ENCODE measurements at places on chromosomes 7 and 10.

GRCh38 chr10:93462881-93463280, 19.3 kb downstream of the MYOF start:
- no peak for DNase-seq

GRCh38 chr10:11035301-11035991, 17.8 kb downstream of the CELF2 start:
- no peak for DNase-seq

DNA sequence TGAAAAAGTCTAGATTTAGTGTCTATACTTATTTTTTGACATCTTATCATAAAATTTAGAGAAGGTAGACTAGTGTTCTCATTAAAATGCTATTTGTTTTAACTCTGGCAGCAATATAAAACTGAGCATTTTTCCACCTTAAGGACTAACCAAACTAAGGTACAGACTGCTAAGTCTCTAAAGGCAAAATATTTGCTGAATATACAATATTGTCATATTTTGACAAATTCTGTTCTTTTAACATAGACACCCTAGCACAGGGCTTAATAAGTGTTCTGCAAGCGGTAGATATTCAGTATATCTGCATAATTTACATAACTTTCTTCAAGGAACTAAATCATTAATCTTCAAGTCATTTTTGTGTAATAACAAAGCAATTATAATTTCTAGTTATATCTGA, 8.6 kb downstream of the RTKN2 start:
- no peak for DNase-seq

DNA sequence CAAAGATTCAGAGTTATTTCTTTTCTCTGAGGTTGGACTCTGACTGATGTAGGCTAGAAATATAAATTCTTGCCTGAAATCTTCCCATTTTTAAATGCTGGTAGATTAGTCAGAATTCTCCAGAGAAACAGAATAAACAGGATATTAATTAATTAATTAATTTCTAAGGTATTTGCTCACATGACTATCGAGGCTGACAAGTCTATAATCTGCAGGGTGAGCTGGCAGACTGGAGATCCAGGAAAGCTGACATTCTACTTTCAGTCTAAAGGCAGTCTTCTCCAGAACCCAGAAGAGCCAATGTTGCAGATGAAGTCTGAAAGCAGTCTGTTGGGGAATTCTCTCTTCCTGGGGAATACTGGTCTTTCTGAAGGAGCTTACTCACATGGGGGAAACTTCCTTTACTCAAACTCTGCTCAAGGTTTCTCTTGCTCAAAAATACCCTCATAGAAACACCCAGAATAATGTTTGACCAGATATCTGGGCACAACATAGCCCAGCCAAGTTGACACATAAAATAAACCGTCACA, 189.7 kb downstream of the KIF20B start:
- DNase-seq, result no peak

DNA sequence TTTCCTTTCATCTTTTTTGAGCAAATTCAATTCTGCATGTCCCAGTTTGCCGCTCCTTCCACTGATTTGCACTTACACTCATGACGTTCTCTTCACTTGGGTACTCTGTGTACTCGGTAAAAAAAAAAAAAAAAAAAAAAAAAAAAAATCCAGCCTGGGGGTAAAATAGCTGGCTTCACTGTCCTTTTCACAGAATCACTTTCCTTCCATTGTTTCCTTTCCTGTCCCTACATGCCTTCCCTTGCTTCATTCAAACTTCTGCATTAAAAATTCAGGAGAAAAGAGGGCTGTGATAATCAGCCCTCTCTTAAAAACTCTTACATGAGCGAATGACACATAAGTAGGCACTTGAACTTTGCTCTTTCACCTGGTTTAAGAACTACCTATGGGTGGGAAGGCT, 8.7 kb downstream of the ANKRD1 start:
- DNase-seq, result no peak

GRCh38 chr7:66429498-66430163, 199.1 kb upstream of the KCTD7 start:
- no peak for DNase-seq

GRCh38 chr10:27297844-27298521, 57.4 kb upstream of the ACBD5 start:
- no peak for DNase-seq

DNA sequence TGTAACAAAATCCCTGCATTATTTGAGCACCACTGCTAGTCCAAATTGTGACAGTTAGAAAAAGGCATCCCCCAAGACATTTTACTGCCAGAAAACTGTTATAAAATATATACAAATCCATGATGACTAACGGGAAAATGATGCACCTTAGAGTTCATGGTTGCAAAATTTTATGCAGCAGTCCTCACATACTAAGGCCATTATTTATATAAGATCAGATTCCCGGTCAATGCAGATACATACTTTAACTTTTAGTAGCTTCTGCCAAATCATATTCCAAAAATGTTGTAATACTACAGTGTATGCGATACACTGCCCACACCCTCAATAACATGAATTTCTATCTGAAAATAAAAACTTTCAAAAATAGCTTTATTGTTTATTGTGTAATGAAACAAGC, 239.9 kb upstream of the ZNF32 start:
- DNase-seq, result no peak

DNA sequence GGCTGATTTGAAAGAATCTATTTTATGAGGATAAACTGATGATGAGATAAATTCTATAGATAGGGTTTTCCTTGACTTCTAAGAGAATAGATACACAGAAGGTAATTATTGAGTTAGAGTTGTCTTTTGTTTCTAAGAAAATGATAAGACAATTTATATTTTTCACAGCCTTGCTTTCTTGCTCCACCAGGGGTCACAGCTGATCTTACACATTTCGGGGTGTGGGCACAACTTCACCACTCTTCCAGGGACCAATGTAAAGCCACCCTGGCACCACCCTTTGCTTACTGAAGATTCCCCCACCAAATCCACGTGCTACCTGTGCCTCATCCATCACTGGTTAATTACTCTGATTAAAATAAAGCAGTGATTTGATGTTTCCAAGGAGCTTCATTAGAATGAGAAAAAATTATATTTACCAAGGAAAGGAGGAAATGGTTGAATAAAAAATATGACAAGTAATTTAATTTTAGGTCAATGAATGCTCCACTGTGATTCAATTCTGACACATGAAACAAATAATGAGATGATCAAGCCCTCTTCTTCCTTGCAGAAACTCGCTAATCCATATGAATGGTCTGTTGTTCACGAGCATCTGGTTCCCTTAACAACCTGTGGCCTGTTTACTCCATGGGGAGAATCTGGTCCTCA, 177.3 kb upstream of the TNS3 start:
- DNase-seq, result no peak

- no peak for DNase-seq
Observed at GRCh38 chr7:142477079-142477651, 219.3 kb upstream of the PRSS58 start.

GRCh38 chr10:12656518-12657142, 307.3 kb downstream of the CAMK1D start:
- no peak for DNase-seq

DNA sequence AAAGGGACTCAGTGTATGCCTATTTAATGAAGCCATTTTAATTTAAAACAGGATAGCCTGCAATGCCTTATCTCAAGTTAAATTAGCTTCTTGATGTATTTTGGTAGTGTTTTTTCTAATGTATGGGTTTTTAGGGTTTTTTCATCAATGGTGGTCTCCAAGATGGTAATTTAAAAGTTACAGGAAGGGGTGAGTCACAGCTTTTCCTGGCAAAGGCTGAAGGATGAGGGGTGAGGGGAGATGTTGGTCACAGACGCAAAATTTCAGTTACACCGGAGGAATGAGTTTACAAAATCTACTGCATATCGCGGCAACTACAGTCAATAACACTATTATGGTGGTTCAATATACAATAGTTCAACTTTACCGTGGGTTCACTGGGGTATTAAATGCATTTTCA, 31.6 kb downstream of the CCDC3 start:
- DNase-seq, result no peak

DNA sequence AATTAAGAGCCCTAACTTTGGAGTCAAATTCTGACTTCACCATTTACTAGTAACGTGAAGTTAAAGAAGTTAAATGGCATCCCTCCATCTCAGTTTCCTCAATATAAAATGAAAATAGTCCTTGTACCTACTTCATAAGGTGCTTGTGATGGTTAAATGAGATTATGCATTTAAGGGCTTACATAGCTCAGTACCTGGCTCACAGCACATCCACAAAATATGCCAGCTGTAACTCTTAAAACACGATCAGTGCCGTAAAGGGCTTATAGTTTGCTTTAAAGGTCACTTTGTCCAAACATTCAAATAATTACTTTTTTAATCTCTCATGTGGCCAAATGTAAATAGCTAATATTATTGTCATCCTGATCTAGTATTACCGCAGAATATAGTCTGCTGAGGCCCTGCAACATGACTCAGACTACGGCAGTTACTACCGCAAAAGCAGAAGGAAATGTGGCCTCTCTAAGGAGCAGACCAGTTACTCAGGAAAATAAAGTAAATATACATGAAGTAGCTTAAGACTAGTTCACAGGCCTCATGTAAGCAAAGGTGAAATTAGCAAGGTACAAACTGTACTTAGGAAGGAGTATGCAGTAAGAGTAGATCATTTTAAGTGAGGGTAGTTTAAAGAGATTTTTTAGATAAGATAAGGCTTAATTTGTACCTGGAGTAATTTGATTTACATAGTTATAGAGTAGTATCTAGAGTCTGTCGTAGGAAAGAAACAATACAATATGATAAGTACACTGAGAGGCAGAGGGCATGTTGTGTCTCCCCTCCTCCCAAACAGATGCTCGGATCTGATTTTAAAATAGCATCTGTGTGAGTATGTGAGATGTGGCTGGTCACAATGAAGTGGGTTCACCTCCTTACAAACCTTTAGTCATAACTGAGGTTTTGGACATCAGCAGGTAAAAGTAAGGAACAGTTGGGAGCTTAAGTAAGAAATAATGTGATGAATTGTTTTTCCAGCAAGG, 13.1 kb downstream of the CASP2 start:
- no peak for DNase-seq

- DNase-seq, result no peak
Observed at GRCh38 chr10:6562221-6562620, 17.9 kb downstream of the PRKCQ start.

DNA sequence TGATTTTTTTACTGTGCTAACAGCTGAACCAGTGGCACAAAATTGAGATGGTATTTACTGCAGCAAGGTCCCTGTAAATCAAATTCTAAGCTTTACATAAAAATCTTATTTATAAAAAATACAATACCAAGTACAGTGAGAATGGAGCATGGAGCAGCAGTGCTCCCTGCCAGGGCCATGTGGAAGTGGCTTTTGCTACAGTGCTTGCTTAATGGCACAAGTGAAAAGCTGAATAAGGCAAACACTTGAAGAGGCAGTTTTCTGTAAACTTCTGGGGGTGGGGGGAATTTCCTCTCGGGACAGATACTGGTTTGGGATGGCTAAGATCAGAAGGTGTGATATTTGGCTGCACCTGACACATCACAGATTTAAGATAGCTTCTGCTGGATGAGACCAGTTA, 27.5 kb downstream of the AP3M1 start:
- no peak for DNase-seq

DNA sequence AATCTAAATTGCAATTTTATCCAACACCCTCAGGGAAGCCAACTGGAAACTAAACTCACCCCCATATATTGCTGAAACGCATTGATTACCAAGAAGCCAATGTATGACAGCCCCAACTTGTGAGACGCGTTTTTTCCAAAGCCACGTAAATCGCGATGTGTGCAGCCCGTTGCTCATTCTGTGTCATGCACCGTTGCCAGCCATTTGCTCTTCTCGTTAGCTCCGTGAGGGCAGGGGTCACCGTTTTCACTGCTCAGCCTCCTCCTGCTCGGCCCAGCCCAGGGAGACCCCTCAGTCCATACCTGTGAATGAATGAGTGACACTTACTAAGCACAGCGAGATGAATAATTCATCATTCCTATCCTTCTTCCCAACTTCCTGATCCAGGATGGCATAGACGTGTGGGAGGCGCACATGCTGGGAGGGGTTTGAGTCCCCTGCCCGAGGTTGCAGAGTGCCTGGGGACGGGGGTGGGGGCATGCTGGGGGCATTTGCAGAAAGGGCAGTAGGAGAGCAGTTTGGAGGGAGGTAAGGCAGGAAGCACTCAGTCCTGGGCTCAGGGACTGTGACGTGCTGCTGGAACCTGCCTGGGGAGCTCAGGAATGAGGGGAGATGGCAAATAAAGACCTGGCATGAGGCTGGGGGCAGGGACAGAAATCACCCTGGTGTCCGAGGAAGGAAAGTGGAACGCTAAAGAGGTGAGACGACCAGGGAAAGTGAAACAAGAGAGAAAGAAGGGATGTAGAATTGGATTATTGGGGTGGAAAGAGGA, 104.2 kb upstream of the SDK1 start:
- DNase-seq, result no peak

DNA sequence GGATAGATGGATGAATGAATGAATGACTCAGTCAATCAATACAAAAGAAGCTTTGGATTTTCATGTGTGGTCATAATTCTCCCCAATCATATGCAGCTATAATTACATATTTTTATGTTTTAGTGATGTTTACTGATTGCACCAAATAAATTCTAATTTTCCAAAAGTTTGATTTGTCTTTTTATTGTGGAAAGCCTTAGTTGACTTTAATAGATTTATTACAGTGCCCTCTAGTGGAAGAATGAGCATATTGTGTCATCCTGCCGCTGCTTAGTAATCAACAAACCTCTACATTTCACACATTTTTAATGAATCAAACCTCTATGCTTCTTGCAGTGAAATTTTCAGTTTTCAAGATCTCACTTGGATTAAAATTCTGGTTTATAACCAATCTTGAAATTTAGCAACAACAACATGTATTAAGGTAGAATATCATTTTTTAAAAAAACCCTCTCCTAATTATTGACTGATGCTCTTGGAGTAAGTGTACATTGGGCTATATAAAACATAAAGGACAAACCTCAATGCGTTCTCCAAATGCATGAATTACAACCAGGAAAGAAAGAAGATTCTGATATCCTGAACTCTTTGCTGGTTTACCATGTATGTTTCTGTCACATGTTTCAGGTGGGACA, 55.6 kb upstream of the PNLIP start:
- no peak for DNase-seq

GRCh38 chr7:109641445-109641844, 1071.8 kb downstream of the DNAJB9 start:
- DNase-seq, result no peak
